ENCODE measurements at places on chromosomes 2 and 18. TPM values are rescaled to one million over a fixed set of nuclear protein-coding genes. Genes with fewer than 3 reads are reported as not detected.

DNA sequence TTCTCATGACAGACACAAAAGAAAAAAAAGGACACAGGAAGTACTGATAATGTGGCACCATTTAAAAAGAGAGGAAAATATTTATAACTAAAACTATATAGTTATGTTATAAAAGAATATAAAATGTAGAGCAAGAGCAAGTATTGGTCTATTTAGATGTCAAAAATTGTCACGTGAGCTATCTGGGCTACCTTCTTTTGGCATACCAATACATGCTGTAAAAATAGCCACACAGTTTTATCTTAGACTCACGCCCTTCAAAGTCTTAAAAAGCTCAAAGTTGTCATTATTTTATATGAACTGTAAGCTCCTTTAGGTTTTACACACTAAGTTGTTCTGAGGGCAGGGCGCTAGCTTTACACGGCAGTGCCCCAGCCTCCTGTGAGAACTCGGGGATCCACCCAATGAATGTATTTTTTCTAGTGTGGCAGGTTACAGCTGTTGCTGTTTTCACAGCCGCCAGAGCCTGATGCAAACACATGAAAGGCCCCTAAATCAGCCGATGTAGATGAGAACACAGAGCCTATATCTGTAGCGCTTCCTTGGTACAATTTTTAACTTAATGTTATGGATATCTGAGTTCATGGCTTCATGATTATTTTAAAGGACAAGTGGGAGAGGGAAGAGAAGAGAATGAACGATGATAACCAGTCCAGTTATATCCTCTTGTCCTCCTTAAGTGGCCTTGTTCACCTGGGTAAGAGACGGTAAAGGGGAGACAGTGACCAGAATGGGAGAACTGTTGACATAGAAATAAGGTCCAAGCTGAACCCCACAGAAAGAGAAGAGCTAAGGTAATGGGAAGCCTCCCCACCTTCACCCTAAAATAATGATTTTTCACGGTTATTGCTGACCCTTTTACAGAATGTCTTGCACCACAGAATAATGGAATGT, 130.8 kb downstream of the CACNB4 start:
- H3K27me3 ChIP-seq, result no peaks in the 10 kb centered on the region
- H3K36me3 ChIP-seq, result no peaks in the 10 kb centered on the region
- no peak overlapping the region for H3K4me3 ChIP-seq
- DNase-seq, result no peak
- peaks cover 3% of the 10 kb centered on the region for H3K4me1 ChIP-seq
- no peak overlapping the region for H3K27ac ChIP-seq

COQ10B gene
- total RNA-seq, result 14.0 TPM

DNA sequence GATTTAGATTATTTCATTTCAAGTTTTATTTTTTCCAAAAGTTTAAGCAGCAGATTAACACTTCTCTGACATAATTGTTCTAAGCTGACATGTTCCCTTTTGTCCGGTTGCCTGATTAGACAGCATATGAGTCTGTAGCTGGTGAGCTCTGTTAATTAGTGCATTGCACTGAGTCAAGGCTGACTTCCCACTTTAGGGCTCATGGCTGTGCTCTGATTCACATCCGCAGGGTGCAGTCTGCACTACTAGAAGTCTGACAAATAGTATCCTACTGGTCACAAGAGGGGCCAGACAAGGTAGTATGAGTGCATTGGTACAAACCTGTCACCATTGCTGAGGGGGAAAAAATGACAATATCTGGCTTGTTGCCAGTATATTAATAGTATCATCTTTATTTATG, 443.9 kb upstream of the ZNF804A start:
- no peak overlapping the region for H3K4me3 ChIP-seq
- H3K27ac ChIP-seq, result no peak overlapping the region
- peak; percentile 11 for DNase-seq
- H3K27me3 ChIP-seq, result no peaks in the 10 kb centered on the region

HAUS1 gene
- total RNA-seq, result 141 TPM

DNA sequence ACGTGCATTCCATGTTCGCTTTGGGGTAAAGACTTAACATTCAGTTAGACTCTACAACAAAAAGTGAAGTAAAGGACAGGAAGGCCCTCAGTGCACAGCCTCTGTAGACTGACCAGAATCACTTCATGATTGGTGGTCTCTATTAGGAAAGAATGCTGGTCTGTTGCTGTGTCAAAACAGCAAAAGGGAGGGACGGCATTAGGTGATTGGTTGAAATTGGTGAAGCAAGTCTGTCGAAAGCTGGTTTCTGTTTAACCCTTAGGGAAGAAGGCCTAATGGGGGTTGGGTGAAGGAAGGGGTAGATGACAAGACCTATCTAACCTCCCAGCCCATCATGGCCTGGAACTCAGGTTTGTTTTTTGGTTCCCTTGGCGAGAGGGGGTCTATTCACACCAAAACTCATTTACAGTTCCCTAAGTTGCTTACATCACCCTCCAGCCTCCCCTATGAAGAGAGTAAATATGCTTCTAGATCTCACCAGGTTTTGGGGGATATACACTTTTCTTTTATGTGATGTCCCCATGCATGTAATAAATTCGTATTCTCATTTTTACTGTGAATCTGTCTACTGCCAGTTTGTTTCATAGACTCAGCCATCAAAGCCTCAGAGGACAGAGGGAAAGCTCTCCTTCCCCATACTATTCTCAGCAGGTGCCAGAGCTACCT, 65.6 kb downstream of the TMEM17 start:
- no peak for DNase-seq
- H3K27me3 ChIP-seq, result no peaks in the 10 kb centered on the region
- H3K4me1 ChIP-seq, result no peaks in the 10 kb centered on the region
- H3K36me3 ChIP-seq, result no peaks in the 10 kb centered on the region

GRCh38 chr2:104871972-104872865, 18.3 kb downstream of the POU3F3 start:
- peak; percentile 76 for DNase-seq

DNA sequence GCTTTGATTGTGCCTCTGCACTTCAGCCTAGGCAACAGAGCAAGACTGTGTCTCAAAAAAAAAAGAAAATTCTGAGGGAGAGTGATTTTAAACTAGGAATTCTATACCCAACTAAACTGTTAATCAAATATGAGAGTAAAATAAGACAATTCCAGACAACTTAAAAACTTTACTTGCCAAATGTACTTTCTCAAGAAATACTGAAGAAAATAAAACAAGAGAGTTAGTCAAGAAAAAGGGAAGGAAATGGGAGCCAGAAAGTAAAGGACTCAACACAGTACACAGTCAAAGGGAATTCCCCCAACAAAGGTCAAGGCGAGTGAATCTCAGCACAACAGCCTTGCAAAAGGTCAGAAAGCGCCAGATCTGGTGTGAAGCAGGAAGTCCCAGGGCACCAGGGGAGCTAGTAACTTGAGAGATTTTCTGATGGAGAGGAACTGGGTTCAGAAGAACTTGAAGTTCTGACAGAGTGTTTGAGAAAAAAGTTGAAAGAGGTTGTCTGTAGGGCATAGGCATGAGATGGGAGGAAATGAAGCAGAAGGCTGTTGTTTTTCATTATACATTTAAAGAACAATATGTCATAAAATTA, 22.6 kb upstream of the TBC1D8 start:
- H3K27me3 ChIP-seq, result no peaks in the 10 kb centered on the region
- no peak for DNase-seq
- no peaks in the 10 kb centered on the region for H3K4me1 ChIP-seq
- no peak overlapping the region for H3K27ac ChIP-seq
- H3K4me3 ChIP-seq, result no peak overlapping the region

KCTD1 gene
- 17.1 TPM for total RNA-seq

DNA sequence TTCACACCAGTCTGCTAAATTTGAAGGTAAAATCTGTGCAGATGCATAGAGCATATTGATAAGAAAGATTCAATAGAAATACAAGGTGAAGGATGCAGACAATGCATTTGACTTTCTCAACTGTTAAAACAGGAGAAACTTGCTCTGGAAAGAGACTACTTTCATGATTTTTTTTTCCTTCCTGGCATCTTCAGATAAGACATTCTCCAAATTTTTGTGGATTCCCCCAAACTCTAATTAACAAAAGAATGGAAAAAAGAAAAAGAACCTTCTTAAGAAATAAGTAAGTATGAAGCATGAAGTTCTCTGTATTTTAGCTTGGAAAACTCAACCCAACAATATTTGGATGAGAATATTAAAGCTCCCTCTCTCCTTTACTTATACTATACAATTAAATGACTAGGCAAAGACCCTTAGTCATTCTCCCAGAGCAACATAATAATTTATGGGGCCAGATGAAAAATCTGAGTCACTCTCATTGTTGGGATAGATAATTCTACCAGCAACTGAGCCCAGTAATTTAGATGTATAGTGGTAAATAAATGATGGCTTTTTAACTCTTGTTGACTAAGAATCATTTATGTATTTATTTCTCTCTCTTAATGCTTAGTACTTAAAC, 298.7 kb upstream of the COL3A1 start:
- no peak overlapping the region for H3K27ac ChIP-seq
- no peak overlapping the region for H3K4me3 ChIP-seq
- no peak for DNase-seq
- H3K36me3 ChIP-seq, result no peaks in the 10 kb centered on the region

DNA sequence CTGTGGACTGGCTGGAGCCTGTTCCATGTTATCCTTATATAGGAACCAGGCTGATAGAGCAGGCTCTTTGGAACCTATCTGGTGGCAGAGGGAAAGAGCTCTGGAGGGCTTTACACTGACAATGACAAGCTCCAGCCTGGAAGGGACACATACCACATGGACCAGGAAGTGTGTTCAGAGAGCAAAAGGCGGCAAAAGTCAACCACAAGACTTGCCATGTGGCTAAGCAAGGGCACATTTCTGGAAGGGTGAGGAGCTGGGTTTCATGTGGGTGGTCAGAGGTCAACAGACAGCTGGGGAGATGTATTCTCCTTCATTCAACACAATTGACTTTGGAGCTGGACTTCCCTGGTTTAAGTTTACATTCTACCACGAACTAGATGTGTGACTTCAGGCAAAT, 325.2 kb downstream of the DYSF start:
- DNase-seq, result no peak
- no peaks in the 10 kb centered on the region for H3K27me3 ChIP-seq
- H3K36me3 ChIP-seq, result no peaks in the 10 kb centered on the region
- H3K27ac ChIP-seq, result no peak overlapping the region

- DNase-seq, result peak; percentile 16
- H3K36me3 ChIP-seq, result peaks cover 7% of the 10 kb centered on the region
- no peak overlapping the region for H3K4me3 ChIP-seq
- no peaks in the 10 kb centered on the region for H3K27me3 ChIP-seq
These were observed 64.9 kb downstream of the LPIN2 start for GRCh38 chr18:2948038-2948437.

MAPK4 gene
- total RNA-seq, result 7.0 TPM

DNA sequence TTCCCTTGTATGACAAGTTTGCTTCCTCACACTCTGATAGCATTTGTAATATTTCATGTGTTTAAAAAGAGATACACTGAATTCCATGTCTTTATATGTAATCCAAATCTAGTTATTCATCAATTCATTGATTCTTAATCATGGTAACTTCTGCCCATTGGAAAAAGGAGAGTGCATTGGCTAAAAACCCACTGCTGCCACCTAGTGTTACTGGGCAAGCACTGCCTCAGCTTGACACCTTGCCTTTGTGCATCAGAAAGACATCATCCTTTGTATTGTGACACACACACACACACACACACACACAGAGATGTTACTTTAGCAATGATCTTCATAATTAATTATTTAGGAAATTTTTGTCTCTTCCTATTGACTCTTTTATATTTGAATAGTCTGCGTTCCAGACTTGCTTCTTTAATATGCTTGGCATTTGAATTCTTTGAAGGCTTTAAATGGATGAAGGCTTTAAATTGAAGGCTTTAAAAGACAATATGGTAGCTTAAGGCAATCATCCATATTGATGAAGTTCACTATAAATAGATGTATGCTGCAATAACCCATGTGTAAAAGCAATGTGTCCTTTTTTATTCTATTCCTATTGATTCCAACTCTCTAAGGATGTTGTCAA, 414.2 kb upstream of the CHST9 start:
- H3K27ac ChIP-seq, result no peak overlapping the region
- peak; percentile 79 for DNase-seq
- H3K4me3 ChIP-seq, result no peak overlapping the region
- no peaks in the 10 kb centered on the region for H3K4me1 ChIP-seq

DNA sequence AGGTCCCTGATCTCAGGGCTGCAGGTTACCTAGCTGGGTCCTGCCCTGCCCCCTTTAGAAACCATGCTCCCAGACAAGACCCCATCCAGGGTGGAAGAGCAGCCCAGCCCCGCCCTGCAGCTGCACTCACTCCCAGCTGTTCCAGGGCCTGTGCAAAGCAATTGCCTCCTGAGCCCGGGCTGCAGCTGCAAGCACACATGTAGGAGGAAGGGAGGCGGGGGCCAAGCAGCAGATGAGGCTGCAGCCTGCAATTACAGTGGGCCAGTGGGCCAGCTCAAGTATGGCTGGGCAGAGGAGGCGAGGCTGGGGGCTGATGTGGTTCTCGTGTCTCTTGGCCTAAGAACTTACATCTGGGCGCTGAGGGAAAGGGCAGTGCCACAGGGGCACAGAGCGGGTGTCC, 65.4 kb upstream of the TUBA3E start:
- no peaks in the 10 kb centered on the region for H3K27me3 ChIP-seq
- H3K4me3 ChIP-seq, result no peak overlapping the region
- peaks cover 14% of the 10 kb centered on the region for H3K4me1 ChIP-seq
- H3K36me3 ChIP-seq, result no peaks in the 10 kb centered on the region
- DNase-seq, result no peak

ANKRD30B gene
- not detected for total RNA-seq

DNA sequence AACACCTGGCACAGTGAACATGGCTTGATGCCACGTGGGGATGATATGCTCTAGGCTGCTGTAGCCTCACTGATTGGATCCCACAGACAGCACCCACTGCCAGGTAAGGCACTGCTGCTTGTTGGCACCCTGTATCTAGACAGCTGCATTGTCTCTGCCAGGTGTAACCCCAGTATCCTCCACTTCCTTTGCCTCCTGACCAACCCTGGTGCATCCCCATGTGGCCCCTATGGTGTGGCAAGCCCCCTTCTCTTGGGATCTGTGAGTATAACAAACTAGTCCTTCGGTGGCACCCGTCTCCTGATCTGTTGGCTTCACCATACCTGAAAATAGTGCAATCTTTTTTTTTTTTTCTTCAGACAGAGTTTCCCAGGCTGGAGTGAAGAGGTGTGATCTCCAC, 11.1 kb downstream of the TEX51 start:
- no peak overlapping the region for H3K27ac ChIP-seq
- no peak for DNase-seq

GALNT3 gene
- total RNA-seq, result 0.65 TPM

LYPD6B gene
- total RNA-seq, result not detected

SLC4A3 gene
- 0.88 TPM for total RNA-seq

DNA sequence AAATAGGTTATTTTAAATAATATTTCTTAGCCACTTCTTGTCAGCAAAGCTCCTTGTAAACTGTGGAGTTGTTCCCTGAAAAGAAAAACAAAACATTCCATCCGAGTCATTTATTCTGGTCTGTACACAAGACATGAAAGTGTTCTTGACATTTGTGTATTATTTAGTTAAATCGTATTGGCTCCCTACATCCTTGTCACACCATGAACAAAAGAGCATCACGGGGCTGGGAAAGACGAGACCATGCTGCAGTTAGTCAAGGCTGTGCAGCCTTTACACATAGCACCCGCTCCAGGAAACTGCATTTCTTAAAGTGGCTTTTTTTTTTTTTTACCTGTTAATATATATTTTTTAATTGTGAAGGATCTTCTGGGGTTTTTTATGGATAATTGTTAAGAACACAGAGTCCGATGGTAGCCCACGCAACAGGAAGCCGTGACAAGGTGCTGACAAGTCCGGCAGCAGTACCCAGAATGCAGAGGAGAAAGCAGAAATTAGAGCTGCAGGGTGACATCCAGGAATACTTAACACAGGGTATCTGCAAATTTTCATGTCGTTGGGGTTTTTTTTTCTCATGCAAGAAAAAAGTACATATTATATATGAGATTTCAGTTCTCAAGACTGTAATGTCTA, 588.4 kb downstream of the ARHGAP15 start:
- H3K4me3 ChIP-seq, result no peak overlapping the region
- H3K4me1 ChIP-seq, result peaks cover 33% of the 10 kb centered on the region
- DNase-seq, result no peak
- no peaks in the 10 kb centered on the region for H3K36me3 ChIP-seq
- no peak overlapping the region for H3K27ac ChIP-seq
- H3K27me3 ChIP-seq, result no peaks in the 10 kb centered on the region
